ENCODE measurements at places on chromosomes 12 and 14. TPM values are rescaled to one million over a fixed set of nuclear protein-coding genes. Genes with fewer than 3 reads are reported as not detected.

Gene STON2
- total RNA-seq = 3.3 TPM

DNA sequence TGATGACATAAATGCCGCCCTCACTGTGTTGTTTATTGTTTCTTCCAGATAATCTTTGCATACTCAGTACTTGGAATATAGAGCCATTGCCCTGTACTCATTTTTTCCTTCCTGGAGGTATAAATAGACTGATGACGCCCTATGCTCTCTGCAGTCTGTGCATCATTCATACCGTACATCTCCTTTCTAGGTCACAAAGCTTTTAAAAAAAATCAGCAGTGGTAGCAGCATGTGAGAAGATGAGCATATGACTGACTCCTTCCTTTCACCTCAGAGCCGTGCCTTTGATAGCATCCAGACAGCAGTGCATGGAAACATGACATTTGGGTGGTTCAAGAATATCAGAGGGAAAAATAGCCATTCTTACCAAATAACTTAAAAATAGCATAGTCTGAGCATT lies 77.3 kb downstream of the PDE3A start:
- DNase-seq = no peak

DNA sequence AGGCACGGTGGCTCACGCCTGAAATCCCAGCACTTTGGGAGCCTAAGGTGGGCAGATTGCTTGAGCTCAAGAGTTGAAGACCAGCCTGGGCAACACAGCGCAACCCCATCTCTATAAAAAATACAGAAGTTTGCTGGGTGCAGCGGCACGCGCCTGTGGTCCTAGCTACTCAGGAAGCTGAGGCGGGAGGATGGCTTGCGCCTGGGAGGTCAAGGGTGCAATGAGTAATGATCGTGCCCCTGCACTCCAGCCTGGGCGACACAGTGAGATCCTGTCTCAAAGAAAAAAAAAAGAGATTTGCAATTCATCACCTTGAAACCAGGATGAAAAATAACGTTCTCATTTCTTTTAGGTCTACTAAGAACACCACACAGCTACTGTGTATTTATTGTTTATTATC lies 4.0 kb downstream of the STX2 start:
- DNase-seq = no peak

GRCh38 chr14:71488703-71489191 lies 443.5 kb upstream of the RGS6 start:
- DNase-seq = peak; percentile 85

DNA sequence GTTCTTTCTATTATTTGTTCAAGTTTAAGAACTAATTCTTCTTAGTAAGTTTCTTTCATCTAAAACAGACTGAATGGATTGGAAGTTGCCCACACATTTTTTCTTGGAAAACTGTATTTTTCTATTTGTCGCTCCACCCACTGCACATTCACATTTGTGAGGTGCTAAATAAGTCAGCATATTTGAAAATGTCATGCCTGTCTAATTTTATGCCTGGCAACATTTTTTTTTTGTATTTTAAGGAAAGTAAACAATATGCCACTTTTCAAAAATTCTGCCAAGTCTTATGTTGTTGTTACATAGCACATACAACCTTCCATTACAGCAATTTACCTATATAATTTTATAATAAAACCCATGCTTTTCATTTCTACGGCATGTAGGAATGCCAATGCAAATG lies 112.7 kb upstream of the PTPRB start:
- no peak for DNase-seq

Data from fibroblast of the aortic adventitia (primary cell).